ENCODE measurements at places on chromosomes 2 and 18. TPM values are rescaled to one million over a fixed set of nuclear protein-coding genes. Genes with fewer than 3 reads are reported as not detected.
A peak's percentile ranks its signal among the peaks of the same experiment; 100 is the strongest.

The PDCD1 gene
- total RNA-seq = not detected

The TNFAIP6 gene
- total RNA-seq = 43.1 TPM

The SSB gene
- total RNA-seq = 94.1 TPM

The DUSP11 gene
- 36.2 TPM for total RNA-seq

DNA sequence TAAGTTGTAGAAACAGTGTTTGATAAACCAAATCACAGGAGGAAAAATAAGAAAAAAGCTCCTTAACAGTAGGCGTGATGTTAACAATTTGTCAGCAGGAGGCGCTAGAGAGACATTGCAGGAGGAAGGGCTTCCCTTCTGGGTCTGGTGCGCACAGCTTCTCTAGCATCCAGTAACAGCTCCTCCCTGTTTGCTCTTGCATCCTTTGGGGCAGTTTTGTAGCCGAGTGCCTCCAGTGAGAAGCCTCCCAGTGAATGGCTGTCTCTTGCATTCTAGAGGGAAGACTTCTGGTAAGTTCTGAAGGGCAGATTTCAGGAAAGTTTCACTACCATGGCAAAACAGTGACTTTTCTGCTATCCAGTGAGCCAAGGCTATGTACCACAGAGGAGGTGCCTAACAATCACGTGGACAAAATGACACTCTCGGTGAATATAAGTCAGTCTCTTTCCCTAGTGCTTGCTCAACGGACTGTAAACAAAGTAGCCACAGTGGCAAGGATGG is 9.5 kb upstream of the ZNF396 start:
- no peaks in the 10 kb centered on the region for H3K36me3 ChIP-seq
- H3K4me3 ChIP-seq = no peak overlapping the region
- H3K27ac ChIP-seq = peak overlapping the region; percentile 80
- DNase-seq = no peak
- H3K27me3 ChIP-seq = no peaks in the 10 kb centered on the region
- H3K4me1 ChIP-seq = peaks cover 46% of the 10 kb centered on the region

- no peaks in the 10 kb centered on the region for H3K27me3 ChIP-seq
- peak overlapping the region; percentile 71 for H3K27ac ChIP-seq
- DNase-seq = peak; percentile 95
- H3K4me1 ChIP-seq = peaks cover 30% of the 10 kb centered on the region
- peak overlapping the region; percentile 58 for H3K4me3 ChIP-seq
These were observed 3.4 kb downstream of the WDFY1 start for GRCh38 chr2:223941579-223942277.

- no peaks in the 10 kb centered on the region for H3K27me3 ChIP-seq
- no peak overlapping the region for H3K4me3 ChIP-seq
- peaks cover 6% of the 10 kb centered on the region for H3K4me1 ChIP-seq
- H3K27ac ChIP-seq = no peak overlapping the region
- peaks cover 14% of the 10 kb centered on the region for H3K36me3 ChIP-seq
These were observed 52.8 kb downstream of the HYCC2 start for GRCh38 chr2:201018636-201019035.

The GALNT3 gene
- total RNA-seq = 11.2 TPM

- peaks cover 40% of the 10 kb centered on the region for H3K27me3 ChIP-seq
- no peak overlapping the region for H3K4me3 ChIP-seq
- no peak for DNase-seq
- no peak overlapping the region for H3K27ac ChIP-seq
- H3K4me1 ChIP-seq = peaks cover 6% of the 10 kb centered on the region
These were observed 138.8 kb downstream of the EVA1A start for GRCh38 chr2:75421986-75422385.

DNA sequence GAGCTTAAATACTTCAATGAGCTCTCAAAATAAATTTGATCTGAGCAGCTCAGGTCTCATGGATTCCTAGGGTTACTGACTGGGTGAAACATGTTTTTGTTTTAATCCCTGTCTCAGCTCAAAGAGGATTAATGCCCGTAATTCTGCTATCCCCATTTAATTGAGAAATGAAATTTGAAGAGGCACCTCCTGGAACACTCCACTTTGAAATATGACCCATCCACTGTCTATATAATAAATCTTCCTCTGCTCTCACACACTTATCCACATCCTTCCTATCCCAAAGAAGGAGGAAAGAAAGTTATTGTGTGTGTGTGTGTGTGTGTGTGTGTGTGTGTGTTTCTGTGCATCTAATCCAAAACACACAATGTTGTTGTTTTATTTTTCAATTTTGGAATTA is 2082.4 kb upstream of the PIK3C3 start:
- no peaks in the 10 kb centered on the region for H3K36me3 ChIP-seq
- no peaks in the 10 kb centered on the region for H3K27me3 ChIP-seq
- no peak overlapping the region for H3K4me3 ChIP-seq

- H3K27me3 ChIP-seq = no peaks in the 10 kb centered on the region
- no peak overlapping the region for H3K27ac ChIP-seq
- H3K4me3 ChIP-seq = no peak overlapping the region
- H3K36me3 ChIP-seq = no peaks in the 10 kb centered on the region
These were observed 8.7 kb upstream of the GKN2 start for GRCh38 chr2:68961380-68961779.

DNA sequence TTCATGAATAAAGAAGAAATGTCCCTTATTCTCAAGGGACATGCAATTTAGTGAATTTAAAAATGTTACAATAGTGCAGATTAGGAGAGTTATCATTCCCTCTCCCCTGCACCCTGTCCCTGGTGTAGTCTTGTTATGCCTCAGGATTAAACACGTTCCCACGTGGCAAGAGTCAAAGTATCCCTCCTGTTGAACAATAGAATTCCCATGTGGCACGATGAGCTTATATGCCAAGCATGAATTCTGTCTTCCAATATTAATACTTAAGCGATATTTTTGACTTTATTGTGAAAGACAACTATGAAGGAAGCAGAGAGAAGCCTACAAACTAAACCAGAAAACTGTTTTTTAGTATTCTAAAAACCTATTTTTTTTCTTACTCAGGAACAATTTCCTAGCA is 36.7 kb upstream of the SPAG16 start:
- H3K4me3 ChIP-seq = no peak overlapping the region
- DNase-seq = no peak
- no peaks in the 10 kb centered on the region for H3K36me3 ChIP-seq
- no peak overlapping the region for H3K27ac ChIP-seq

The ALPP gene
- not detected for total RNA-seq

DNA sequence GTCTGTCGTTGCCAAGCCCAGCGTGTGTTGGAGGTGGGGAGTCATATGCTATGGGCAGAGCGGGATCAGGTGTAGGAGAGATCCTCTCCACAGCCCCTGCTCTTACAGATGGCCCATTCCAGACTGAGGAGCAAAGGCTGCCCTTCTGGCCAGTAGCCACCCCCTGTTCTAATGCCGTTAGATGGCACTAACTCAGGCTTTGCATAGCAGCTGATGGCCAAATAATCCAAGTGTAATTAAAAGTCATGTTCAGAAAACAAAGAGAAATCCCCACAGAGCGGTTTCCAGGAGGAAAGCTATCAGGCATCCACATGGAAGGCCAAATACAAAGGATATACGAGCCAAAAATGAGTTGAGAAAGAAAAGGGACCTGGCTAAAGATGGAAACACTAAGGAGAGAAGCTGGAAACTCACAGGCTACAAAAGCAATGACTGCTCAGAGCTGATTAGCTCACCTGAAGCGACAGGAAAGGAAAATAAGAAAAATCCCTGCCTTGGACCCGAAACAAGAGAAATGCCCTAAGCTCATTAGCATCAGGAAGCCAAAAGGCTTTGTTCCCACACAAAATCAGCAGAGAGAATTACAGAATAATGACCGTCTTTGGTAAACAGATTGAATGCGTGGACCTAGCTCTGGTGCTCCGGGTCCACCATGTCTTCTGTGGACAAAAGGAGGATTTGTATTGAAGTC is 1002.4 kb upstream of the KLHL29 start:
- H3K27me3 ChIP-seq = no peaks in the 10 kb centered on the region
- DNase-seq = no peak
- H3K27ac ChIP-seq = no peak overlapping the region

The CD302 gene
- total RNA-seq = 14.5 TPM

The AKAIN1 gene
- not detected for total RNA-seq

DNA sequence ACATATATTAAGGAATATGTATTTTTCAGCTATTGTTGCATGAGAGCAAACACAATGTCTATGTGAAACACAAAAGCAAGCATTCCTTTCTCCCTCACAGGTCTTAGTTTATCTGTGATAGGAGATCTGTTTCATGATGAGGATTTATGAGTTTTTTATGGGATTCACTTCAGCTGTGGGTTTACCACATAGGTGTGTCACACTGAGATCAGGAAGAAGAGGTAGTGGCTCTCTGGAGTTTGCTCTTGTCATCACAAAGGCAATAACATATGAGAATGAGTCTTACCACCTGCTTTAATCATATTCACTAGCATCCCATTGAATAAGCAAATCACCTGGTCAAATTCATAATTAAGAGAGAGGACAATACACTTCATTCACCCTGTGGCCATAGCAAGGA is 960.3 kb upstream of the SLC39A10 start:
- no peaks in the 10 kb centered on the region for H3K4me1 ChIP-seq
- no peak overlapping the region for H3K4me3 ChIP-seq
- no peaks in the 10 kb centered on the region for H3K27me3 ChIP-seq
- no peaks in the 10 kb centered on the region for H3K36me3 ChIP-seq
- H3K27ac ChIP-seq = no peak overlapping the region
- DNase-seq = no peak

The HOXD3 gene
- 2.1 TPM for total RNA-seq

The DYNAP gene
- not detected for total RNA-seq

DNA sequence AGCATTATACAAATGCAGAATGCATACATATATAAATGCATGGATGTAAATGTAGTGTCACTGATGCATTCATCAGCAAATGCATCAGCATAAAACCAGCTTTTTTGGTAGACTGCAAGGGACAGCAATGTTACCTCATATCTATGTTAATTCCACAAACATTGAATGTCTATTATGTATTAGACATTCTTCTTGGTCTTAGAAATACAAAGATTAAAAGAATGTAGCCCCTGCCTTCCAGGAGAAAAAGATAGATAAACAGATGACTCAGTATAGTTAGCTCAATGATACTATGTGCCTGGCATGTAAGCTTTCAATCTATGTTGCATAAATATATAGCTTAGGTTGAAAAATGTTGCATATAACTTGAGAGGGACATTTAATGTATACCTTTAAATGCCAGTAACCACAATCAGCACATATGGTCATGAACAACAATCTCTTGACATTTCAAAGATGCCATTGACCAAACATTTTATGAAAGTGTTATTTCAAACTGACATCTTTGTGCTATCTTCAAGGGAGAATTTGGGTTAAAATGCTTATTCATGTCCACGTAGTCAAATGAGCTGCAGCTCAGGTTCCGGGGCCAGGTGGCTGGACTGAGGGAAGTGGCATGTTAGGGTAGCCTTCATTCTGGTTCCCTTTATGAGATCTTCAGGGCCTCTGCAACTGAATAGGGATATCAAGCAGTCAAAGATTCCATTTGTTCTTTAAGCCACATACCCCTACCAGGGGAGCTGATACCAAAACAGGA is 45.2 kb upstream of the GCG start:
- peaks cover 29% of the 10 kb centered on the region for H3K4me1 ChIP-seq
- H3K27me3 ChIP-seq = no peaks in the 10 kb centered on the region
- H3K4me3 ChIP-seq = peak overlapping the region; percentile 30
- H3K27ac ChIP-seq = peak overlapping the region; percentile 91
- peak; percentile 22 for DNase-seq
- H3K36me3 ChIP-seq = peaks cover 96% of the 10 kb centered on the region

- H3K4me3 ChIP-seq = no peak overlapping the region
- H3K27me3 ChIP-seq = no peaks in the 10 kb centered on the region
- H3K4me1 ChIP-seq = peaks cover 39% of the 10 kb centered on the region
- H3K27ac ChIP-seq = peak overlapping the region; percentile 86
These were observed 52.4 kb downstream of the ADI1 start for GRCh38 chr2:3466966-3467365.

GRCh38 chr2:9142551-9143263 is 63.9 kb upstream of the ASAP2 start:
- peak; percentile 98 for DNase-seq
- H3K36me3 ChIP-seq = no peaks in the 10 kb centered on the region
- H3K27me3 ChIP-seq = no peaks in the 10 kb centered on the region

GRCh38 chr2:120600335-120600734 is 135.3 kb upstream of the GLI2 start:
- no peak overlapping the region for H3K27ac ChIP-seq
- no peaks in the 10 kb centered on the region for H3K36me3 ChIP-seq
- peak; percentile 48 for DNase-seq
- no peaks in the 10 kb centered on the region for H3K27me3 ChIP-seq

DNA sequence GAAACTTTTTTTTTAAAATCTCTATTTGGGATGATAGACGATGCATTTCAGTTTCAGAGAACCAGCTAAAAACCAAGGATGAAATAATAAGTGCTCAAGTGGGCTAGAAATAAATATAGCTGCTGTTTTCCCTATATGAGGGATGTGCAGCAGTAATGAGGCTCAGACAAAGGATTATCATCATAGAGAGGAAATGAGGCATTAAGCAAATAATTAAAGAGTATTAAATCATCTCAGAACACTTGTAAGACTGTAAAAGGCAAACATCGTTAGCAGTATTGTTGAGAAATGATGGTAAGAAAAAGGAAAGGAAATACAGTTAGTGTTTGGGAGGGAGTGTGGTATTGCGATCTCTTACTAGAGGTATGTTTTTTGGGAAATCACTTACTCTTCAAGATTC is 233.5 kb downstream of the TGIF1 start:
- H3K27ac ChIP-seq = no peak overlapping the region
- H3K36me3 ChIP-seq = no peaks in the 10 kb centered on the region
- no peaks in the 10 kb centered on the region for H3K27me3 ChIP-seq
- H3K4me1 ChIP-seq = peaks cover 4% of the 10 kb centered on the region
- no peak overlapping the region for H3K4me3 ChIP-seq
- no peak for DNase-seq

The B3GNT7 gene
- total RNA-seq = 0.72 TPM

The CHRNG gene
- total RNA-seq = not detected

The CFAP53 gene
- total RNA-seq = 0.36 TPM

GRCh38 chr2:119468154-119468955 is 36.7 kb downstream of the TMEM37 start:
- H3K4me3 ChIP-seq = no peak overlapping the region
- DNase-seq = no peak
- H3K36me3 ChIP-seq = no peaks in the 10 kb centered on the region
- H3K4me1 ChIP-seq = peaks cover 8% of the 10 kb centered on the region
- H3K27me3 ChIP-seq = no peaks in the 10 kb centered on the region

- H3K27me3 ChIP-seq = no peaks in the 10 kb centered on the region
- H3K4me3 ChIP-seq = no peak overlapping the region
- no peaks in the 10 kb centered on the region for H3K4me1 ChIP-seq
- H3K36me3 ChIP-seq = no peaks in the 10 kb centered on the region
These were observed 191.9 kb upstream of the CRIM1 start for GRCh38 chr2:36163520-36164254.

GRCh38 chr2:138280999-138281695 is 220.4 kb upstream of the SPOPL start:
- H3K27ac ChIP-seq = no peak overlapping the region
- H3K4me3 ChIP-seq = no peak overlapping the region
- H3K4me1 ChIP-seq = peaks cover 5% of the 10 kb centered on the region
- H3K27me3 ChIP-seq = no peaks in the 10 kb centered on the region

The CLEC4F gene
- total RNA-seq = not detected

The LAMA3 gene
- 8.3 TPM for total RNA-seq

The CDH20 gene
- total RNA-seq = not detected

The FSHR gene
- 0.29 TPM for total RNA-seq

All from osteoblast (primary cell).